Activated T-cell treated with anti-CD3 and anti-CD28 coated beads, Interleukin-2, amount 50 U/mL, for 24 hours (primary cell): ENCODE measurements at places on chromosomes 2 and 18.

- H3K27me3 ChIP-seq: no peaks in the 10 kb centered on the region
- H3K4me1 ChIP-seq: no peaks in the 10 kb centered on the region
- H3K27ac ChIP-seq: no peak overlapping the region
- H3K4me3 ChIP-seq: no peak overlapping the region
Measured at GRCh38 chr18:39951142-39951720, 2003.8 kb upstream of the PIK3C3 start.

- no peak for DNase-seq
- no peaks in the 10 kb centered on the region for H3K27me3 ChIP-seq
- H3K27ac ChIP-seq: no peak overlapping the region
Measured at GRCh38 chr2:24509840-24510239, 18.8 kb downstream of the NCOA1 start.

- H3K27me3 ChIP-seq: no peaks in the 10 kb centered on the region
- H3K36me3 ChIP-seq: no peaks in the 10 kb centered on the region
- DNase-seq: no peak
- peaks cover 4% of the 10 kb centered on the region for H3K4me1 ChIP-seq
- no peak overlapping the region for H3K27ac ChIP-seq
Measured at GRCh38 chr2:96090196-96090926, 26.0 kb downstream of the ADRA2B start.

GRCh38 chr2:240784629-240785423, 35.2 kb downstream of the KIF1A start:
- DNase-seq: no peak
- no peaks in the 10 kb centered on the region for H3K4me1 ChIP-seq
- H3K27ac ChIP-seq: no peak overlapping the region
- H3K36me3 ChIP-seq: no peaks in the 10 kb centered on the region
- no peaks in the 10 kb centered on the region for H3K27me3 ChIP-seq

DNA sequence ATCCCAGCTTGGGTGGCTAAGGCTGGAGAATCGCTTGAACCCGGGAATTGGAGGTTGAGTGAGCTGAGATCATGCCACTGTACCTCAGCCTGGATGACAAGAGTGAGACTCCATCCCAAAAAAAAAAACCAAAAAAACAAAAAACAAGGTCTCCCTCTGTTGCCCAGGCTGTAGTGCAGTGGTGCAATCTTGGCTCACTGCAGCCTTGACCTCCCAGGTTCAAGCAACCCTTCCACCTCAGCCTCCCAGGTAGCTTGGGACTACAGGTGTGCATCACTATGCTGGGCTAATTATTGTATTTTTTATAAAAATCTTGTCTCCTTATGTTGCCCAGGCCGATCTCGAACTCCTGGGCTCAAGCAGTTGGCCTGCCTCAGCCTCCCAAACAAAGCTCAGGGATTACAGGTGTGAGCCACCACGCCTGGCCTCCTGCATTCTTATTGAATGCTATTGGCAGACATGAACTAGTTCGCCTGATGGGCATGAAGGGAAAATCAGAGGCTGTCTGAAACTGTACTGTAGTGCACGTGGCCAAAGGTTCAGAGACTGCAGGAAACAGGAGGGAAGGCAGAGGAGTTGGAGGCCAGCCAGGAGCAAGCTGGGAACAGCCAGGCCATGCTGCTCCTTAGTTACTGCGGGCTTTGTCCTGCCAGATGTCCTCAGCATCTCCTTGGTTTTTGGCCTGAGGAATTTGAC, 16.0 kb upstream of the ASXL2 start:
- H3K4me1 ChIP-seq: no peaks in the 10 kb centered on the region
- H3K27me3 ChIP-seq: no peaks in the 10 kb centered on the region
- H3K36me3 ChIP-seq: no peaks in the 10 kb centered on the region
- no peak overlapping the region for H3K4me3 ChIP-seq
- no peak overlapping the region for H3K27ac ChIP-seq
- DNase-seq: no peak

GRCh38 chr2:181573140-181573736, 83.7 kb downstream of the CERKL start:
- DNase-seq: no peak
- H3K27me3 ChIP-seq: peaks cover 4% of the 10 kb centered on the region
- H3K4me3 ChIP-seq: no peak overlapping the region
